ENCODE measurements at places on chromosomes 3 and 15.

DNA sequence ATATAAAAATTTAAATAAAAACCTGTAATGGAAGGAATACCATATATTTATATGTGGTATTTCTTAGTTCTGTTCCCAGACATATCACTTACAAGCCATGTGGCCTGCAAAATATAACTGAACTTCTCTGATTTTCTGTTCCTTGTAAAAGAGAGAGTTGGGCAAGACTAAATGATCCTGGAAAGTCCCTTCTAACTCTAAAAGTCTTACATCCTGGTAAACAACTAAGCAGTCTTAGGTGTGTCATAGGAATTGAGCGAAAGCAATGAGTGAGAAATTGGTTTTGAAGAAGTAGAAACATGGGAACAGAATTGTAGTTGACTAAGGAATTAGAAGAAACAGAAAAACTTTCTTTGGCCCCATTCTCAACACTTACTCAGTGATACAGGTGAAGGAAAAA is 25.3 kb upstream of the IL20RB start:
- peak; percentile 93 for DNase-seq

DNA sequence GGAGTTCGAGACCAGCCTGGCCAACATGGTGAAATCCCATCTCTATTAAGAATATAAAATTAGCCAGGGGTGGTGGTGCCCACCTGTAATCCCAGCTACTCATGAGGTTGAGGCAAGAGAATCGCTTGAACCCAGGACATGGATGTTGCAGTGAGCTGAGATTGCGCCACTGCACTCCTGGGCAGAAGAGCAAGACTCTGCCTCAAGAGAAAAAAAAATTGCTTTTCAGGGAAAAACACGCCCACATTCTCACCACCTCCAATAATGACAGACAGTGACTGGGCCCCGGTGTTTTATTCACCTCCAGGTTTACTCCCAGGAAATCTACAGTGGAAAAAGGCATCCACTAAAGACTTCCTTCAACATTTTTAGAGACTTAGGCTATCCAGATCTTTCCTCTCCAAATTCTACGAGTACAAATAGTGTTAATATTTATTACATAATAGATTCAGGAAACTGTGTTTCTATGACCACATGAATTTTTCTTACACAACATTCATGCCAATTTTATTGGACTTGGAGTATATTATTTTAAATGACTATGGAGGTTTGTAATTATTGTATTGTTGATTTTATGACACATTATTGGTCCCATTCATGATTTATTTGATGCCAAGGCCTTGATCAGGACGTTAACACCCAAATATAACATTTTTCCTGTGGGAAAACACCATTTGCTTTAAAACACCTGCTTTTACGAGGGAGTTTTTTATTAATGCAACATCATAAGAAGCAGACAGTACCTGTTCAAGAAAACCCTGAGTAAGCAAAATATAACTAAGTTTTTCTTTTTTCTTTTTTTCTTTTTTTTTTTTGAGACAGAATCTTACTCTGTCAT is 26.6 kb downstream of the IGF2BP2 start:
- DNase-seq, result peak; percentile 21

DNA sequence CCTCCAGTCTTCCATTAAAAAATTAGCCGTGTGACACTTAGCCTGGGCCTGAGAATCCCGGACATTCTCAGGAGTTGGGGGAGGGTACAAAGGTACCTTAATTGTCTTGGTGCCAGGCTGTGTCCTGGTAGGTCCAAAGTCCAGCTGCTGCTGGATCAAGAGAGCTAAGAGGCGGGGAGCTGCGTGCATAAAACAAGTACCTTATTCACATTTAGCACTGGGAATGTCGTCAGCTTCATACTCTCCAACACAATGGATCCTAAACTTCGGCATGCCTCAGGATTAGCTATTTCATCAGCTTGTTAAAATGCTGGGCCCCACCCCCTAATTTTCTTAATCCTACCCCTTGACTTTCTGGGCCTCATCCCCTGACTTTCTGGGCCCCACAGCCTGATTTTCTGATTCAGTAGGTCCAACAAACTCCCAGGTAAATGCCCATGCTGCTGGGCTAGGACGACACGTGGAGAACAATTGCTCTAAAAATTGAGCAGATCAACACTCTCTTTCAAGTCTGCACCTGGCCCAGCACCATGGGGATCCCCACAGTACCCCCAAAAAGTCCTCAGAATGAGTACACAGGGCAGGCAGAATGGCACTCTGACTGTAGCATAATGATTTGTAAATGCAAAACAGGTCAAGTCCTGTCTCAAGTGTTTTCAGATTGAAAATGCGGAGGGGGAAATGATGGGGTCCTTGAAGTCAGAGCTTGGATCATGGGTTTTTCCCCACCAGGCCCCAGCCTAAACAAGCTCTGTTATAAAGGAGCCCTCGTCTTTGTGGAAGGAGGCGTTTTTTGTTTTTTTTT is 5.6 kb upstream of the AEN start:
- DNase-seq, result no peak

- no peak for DNase-seq
These were observed 412.9 kb upstream of the GRM7 start for GRCh38 chr3:6448011-6448410.

- no peak for DNase-seq
These were observed 1107.8 kb downstream of the IGSF11 start for GRCh38 chr3:117926819-117927218.

DNA sequence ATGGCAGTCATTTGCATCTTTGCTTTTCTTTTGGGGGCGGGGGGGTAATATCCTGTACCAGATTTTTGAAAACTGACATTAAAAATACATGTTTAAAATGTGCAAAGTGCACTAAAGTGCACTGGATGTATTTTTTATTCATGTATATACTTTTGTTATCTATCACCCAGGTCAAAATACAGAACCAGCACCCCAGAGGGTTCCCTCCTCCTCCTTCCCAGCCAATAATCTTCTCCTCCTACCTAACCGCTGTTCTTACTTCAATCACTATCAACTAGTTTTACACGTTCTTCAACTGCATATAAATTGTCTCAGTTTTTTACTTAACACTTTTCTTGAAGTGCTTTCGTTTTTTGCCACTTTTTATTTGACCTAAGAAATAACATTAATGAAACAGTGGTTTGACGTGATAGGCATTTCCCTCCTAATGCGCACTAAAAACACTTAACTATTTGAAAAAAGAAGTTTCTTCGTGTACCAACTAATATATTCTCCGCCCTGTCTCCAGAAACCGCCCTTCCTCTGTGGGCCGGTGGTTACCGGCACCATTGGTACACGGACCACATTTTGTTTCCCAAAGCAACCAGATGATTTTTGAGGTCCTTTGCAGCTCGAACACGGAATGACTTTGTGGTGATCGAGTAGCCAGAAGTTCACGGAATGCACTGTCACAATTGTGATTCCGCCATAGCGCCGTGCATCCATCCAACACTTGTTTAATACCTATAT is 836 bp upstream of the AKAP13 start:
- peak; percentile 34 for DNase-seq

DNA sequence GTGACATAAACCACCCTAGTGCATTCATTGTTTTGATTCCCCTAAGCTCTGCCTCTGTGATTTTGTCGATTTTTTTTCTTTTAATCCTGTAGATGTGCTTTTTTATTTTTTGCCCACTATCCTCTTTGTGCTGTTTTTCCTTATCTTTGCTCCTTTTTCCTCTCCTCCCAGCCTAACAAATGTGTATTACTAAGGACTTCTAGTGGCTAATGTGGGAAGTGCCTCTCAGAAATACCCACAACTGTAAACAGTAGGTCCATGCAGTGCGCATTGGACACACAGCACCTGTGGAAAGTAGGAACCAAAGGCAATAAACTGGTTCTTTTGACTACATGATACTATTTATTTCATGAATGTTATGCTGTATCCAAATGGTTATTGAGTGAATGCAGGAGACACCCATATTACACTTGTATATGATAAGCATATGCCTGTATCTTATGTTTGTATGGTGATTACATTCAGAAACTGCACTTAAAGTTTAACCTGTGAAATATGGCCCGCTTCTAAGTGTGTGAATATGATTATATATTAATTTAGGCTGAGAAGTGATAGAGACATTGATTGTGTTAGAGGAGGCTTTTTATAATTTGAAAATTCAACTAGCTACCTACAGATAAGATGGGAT is 147.8 kb downstream of the PLCL2 start:
- peak; percentile 26 for DNase-seq

- DNase-seq, result no peak
These were observed 367.9 kb upstream of the GBE1 start for GRCh38 chr3:82129221-82129801.

DNA sequence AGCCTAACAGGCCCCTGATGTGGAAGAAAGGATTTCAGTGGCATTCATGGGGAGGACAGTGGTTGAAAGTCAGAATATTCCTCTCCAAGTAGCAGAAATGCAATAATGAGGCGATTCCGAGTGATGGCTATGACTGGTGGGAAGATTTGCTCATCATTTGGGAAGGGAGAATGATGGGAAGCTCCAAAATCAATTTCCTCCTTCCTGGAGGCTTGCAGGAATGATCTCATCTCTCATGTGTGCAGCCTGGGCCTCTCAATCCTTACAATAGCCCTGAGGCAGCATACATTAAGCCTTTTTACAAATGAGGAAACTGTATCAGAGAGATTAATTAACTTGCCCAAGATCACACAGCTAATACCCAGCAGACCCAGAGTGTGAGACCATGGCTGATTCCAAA is 58.7 kb downstream of the BOC start:
- DNase-seq, result no peak

DNA sequence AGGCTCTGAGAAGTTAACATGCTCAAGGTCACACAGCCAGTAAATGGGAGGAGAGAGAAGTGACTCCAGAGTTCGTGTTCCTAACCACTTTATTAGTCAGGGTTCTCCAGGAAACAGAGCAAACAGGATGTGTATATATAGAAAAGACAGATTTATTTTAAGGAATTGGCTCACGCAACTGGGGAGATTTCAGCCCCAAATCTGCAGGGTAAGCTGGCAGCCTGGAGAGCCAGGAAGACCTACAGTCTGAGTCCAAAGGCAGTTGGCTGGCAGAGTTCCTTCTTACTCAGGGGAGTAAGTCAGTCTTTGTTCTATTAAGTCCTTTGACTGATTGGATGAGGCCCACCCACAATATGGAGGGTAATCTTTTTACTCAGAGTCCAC is 118.2 kb upstream of the PROK2 start:
- peak; percentile 48 for DNase-seq

DNA sequence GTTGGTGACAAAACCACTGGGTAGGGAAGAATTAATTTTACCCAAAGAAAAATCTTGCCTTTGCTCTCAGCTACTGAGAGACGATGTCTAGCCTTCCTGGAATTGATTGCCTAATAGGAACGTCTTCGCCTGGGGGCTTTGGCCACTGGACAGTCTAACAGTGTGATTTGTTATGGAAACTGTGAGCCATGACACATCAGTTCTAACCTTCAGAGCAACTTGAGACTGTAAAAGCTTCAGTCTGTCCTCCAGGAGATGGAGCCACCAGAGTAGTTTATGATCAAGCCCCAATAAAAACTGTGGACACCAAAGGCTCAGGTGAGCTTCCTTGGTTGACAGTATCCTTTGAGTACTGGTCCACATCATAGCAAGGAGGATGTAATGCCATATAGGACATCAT is 235.8 kb upstream of the TMCO5A start:
- no peak for DNase-seq

GRCh38 chr3:52314489-52314888 is 1.6 kb upstream of the DNAH1 start:
- peak; percentile 40 for DNase-seq
